ENCODE measurements at places on chromosomes 3 and 15.

GRCh38 chr15:75650908-75651809 is 3.4 kb downstream of the SNX33 start:
- DNase-seq: no peak

- no peak for DNase-seq
These were observed 104.9 kb upstream of the NEDD4 start for GRCh38 chr15:56098195-56098863.

GRCh38 chr3:69542089-69542804 is 156.4 kb upstream of the FRMD4B start:
- DNase-seq: peak; percentile 93

DNA sequence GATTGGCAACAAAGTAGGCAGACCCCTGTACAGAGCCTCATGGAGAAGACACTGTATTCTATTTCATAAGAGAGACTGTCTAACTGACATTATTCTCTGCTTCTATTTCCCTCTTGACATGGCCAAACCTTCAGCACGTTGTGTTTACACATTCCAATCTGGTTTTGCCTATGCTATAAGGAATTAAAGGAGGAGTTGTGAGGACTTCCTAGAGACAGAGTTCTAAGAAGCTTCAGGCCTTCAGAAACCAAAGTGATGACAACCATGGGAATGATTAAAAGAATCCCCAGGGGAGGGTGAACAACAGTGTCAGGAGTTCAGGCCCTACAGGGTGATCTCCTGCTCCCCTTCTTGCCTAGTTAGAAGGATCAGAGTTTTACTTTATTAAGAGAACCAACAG is 44.9 kb upstream of the CAPN7 start:
- no peak for DNase-seq

DNA sequence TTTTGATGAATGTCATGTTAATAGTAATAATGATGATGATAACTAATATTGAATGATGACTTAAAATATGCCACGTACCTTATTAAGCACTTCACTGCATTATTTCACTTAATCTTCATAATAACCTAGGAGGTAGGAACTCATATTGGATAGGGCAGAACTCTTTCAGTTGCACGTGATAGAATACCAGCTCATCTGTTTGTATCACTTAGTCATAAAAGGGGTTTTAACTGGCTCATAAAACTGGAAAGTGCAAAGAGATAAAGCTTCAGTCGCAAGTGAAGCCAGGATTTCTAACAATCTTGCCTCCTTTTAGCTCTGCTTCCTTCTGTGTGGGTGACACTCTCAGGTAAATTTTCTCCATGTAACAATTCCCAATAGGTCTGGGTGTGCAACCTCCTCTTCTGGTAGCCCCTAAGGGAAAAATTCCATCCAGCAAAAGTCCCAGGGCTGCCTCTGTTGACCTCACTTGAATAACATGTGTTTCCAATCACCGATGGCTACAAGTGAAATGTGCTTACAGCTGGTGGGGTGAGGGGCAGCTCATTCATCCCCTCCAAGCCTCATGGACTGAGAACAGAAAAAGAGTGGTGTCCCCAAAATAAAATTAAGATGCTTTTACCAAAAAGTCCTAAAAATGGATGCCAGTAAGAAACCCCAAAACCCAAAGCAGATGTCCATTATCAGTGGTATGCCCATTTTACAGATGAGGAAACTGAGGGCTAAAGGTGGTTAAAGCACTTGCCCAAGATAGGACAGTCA is 9.3 kb downstream of the GXYLT2 start:
- no peak for DNase-seq

- no peak for DNase-seq
These were observed 81.3 kb upstream of the ZBED2 start for GRCh38 chr3:111676211-111677006.

GRCh38 chr15:25435474-25436243 is 3.2 kb downstream of the UBE3A start:
- DNase-seq: no peak

- DNase-seq: no peak
These were observed 25.5 kb downstream of the DPH3 start for GRCh38 chr3:16239086-16239770.

- no peak for DNase-seq
These were observed 28.7 kb downstream of the USP8 start for GRCh38 chr15:50452927-50453326.

- no peak for DNase-seq
These were observed 264.3 kb upstream of the LRTM1 start for GRCh38 chr3:55191911-55192775.

DNA sequence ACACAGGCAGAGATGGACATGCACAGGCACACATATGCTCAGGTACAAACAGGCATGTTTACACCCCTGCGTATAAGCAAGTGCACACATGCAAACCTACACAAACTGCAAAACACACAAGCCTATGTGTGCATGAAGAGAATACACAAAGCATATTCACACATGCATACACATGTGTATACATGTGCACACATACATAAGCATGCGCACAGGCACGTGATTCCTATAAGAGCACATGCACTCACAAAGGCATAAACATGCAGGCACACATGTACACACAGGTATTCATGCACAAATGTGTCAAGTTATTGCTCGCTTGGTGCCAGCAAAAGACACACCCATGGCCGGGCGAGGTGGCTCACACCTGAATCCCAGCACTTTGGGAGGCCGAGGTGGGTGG is 1.4 kb upstream of the GNAT1 start:
- no peak for DNase-seq

DNA sequence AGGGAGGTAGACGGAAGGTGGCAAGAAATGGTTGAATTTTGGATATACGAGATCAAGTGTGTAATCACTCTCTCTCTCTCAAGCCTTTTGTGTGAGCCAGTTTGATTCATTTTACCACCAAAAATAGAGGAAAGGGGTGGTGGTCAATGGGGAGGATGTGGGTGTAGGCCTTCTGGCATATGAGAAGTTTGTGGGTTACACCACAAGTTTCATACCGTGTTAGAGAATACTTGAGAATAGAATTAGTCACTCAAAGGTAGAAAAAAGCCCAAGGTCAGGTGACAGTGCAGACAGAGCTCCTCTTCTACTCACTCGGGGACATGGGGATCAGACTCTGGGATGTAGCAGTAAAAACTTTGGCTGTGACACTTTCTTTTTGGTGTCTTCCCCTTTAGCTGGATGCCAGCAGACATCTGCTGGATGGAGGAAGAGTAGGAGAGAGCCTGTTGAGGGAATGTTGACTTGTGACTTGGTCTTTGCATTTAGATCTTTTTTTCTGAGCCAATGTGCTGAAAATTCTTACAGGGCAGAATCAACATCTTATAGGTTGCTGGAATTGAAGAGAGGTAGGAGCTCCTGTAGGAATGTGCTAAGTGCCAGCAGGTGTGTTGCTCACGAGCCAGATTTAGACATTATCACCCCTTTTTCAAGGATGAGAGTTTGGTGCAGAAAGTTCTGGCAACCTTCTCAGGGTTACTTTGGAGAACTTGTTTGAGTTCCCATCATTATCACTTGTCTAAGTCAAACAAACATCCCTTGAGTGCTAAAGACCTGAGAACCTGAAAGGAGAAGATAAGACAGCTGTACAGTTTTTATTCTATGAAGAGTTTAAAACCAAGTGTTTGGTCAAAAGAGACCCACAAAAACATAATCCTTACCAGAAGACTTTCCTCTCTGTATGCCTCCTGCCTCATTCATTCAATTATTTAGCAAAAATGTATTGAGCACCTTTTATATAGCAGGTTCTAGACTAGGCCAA is 43.9 kb upstream of the RYK start:
- no peak for DNase-seq

GRCh38 chr15:58311556-58311955 is 120.2 kb upstream of the LIPC start:
- no peak for DNase-seq

DNA sequence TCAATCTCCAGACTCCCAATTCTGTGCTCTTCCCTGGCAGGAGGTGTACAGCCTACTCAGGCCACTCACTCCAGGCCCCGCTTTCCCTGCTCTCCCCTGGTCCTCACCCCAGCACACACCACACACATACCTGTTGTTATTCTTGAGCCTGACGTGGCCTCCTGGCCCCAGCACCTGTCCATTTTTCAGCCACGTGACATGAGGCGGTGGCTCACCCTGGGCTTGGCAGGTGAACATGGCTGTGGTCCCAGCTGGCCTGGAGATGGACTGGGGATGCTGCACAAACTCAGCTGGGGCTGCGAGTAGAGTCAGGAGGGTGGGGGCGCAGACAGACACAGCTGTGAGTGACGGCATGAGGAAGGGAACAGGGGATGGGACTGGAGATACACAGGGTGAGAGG is 27.3 kb downstream of the RNU5B-1 start:
- DNase-seq: no peak

GRCh38 chr3:13705702-13706280 is 156.9 kb downstream of the FBLN2 start:
- no peak for DNase-seq

GRCh38 chr3:86790884-86791549 is 199.9 kb downstream of the VGLL3 start:
- no peak for DNase-seq

DNA sequence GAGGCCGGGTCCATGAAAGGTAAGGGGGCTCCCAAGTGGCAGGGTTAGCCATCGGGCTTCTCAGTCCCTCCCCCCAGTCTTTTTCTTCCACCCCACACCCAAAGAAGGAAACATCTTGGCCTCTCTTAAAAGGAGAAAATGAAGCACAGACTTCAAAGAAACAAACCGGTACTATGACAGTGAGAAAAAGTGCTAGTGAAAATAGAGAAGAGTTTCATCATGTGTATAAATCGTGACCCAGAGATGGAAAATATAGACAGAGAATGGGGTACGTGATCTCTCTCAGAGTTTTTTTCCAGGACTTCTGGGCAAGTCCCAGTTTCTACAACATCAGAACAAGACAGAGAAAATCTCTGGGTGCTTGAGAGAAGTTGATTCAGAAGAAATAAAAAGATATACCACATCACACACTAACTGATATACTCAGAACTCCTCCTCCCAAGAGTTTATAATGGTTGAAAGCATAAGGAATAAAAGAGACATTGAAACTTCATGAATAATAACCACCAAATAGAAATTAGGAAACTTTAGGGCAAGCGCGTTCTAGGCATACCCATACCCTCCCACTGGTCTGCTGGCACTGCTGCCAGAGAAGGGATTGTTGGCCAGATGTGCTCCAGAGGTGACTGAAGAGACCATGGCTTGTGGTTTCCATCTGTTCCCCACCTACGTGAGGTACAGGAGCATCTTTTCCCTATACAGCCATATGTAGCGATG is 318.9 kb upstream of the CHRM5 start:
- no peak for DNase-seq

DNA sequence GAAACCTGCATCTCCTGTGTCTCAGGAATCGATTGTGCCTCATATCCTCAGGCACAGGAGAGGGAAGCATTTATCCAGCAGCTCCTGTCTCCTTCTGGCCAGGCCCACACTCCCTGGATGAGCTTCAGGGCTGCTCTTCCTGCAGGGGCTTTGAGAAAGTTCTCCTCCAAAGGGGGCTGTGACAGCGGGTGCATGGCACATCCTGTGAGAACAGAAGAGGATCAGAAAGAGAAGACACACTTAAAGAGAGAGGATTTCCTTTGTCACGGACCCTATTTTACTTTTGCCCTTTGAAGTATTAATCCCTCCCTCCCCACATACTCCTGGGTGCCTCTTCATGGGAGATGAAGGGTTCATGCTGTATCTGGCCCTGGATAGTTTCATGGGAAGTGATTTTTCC is 46.0 kb downstream of the MFSD1 start:
- DNase-seq: no peak

- no peak for DNase-seq
These were observed 93.0 kb upstream of the C3orf80 start for GRCh38 chr3:160132226-160132625.

GRCh38 chr15:60399246-60399915 is 1.6 kb upstream of the ANXA2 start:
- DNase-seq: no peak

DNA sequence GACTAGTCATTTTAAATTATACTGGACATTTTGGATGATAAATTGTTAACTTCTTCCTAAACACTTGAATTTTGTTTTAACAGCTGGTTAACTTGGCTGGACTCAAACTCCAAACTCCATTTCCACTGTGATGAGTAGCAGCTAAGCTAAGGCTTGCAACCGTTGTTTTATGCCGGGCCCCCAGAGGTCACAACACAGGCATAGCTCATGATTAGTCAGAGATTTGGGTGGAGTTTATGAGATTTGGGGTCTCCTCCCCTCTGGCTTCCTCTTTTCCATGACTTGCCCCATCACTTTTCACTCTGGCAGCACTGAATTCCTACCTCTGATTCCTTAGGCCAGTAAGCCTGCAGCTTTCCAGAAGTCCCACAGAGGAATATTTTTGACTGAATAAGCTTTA is 12.8 kb downstream of the THAP10 start:
- no peak for DNase-seq

- no peak for DNase-seq
These were observed 74.4 kb downstream of the ZIC1 start for GRCh38 chr3:147483578-147483977.

DNA sequence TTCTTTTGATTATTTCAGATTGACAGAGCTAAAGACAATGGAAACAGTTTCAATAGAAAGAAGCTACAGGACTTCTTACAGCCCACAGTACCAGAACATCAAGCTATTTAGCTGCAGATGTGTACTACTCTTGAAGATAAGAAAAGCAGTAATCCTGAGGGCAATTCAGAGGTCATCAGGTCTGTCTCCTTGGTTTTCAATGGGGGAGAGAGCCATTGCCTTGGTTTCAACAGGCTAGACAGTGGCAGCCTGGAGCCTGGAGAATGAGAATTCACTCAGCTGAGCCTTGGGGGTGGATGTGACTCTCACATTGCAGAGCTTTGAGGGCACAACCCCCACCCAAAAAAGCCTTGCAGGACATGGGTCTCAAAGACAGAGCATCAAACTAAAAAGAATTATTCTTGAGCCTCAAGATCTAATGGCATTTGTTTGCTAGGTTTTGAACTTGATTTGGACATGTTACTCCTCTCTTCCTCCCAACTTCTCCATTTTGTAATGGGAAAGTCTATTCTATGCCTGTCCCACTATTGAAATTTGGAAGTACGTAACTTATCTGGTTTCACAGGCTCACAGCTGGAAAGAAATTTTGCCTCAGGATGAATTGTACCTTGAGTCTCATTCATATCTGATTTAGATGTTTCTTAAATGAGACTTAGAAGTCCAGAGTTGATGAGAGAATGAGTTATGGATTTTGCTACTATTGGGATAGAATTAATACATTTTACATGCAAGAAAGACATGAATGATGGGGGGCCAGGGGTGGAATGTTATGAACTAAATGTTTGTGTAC is 36.9 kb downstream of the PLSCR1 start:
- no peak for DNase-seq

- no peak for DNase-seq
These were observed 829 bp downstream of the DCP1A start for GRCh38 chr3:53346514-53346913.

Data from putamen (tissue), 1 donor.